ENCODE measurements at places on chromosomes 4 and X.

DNA sequence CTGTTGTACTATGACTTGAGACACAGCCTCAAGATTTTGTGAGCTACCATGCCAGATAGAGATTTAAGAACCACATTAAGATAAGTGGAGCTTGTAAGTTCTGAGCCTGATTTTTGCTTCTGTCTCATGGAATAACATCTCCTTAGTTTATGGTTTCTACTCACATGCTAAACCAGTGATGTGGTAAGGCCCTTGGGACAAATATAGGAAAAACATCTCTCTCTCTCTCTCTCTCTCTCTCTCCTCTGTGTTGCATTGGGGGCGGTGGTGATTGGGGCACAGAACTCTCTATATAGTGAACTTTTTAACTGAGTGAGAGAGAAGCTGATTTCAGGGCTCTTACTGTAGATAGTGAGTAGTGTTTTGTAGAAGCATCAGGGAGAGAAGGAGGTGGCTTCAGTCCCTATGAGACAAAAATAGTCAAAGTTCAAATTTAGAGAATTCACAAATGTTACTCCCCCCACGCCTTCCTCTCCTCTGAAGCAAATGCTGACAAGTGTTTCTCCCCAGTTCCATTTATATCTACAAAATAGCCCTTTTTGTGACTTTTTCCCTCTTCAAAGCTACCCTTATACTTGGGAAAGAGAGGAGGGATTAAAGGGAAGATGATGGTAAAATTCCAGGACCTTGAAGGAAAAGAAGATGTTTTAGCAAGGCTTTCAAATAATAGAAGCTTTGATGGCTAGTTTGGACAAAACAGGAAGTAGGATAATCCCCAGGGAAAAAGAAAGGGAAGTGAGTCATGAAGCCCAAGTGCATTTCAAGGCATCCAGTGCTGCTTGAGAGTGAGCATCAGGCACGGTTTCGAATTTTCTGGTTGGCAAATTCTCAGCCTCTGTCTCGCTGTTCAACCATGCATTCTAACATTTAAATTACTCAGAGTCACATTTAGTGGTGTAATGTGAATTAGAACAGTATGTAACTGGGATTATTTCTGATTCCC is 134.3 kb upstream of the AP1S2 start:
- DNase-seq = no peak

DNA sequence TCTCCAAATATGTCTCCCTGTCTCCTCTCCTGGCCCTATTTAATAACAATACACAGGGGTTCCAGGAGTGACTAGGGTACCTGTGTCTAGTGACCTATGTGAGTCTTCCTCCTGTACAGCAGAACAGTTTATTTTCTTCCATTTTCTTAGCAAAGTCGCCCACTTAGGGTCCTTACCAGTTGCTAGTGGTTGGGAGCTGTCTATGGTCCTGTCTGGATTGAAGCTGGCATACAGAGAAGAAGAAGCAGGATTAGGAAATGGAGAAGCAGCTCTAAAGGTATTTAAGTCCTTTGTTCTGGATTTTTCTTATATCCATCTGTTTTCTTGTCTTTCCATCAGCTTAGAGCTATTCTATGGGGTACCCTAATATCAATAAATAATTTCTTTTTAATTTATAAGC is 587.1 kb upstream of the CPEB2 start:
- DNase-seq = no peak

DNA sequence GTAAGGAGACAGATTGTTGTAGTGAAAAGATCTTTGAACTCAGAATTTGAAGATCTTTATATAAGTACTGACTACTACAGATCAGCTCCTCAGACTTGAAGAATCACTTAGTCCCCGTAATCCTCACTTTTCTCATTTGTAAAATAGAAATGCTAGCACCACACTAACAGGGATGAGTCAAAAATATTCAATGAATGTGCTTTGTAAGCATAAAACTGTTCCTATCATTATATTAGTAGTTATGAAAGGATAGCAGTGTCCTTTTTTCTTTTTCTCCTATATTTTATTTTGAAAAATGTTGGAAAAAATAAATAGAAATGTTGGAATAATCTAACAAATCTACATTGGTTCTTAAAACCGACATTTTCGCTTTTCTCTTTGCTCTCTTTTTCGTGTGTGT is 25.4 kb downstream of the NFKB1 start:
- no peak for DNase-seq

DNA sequence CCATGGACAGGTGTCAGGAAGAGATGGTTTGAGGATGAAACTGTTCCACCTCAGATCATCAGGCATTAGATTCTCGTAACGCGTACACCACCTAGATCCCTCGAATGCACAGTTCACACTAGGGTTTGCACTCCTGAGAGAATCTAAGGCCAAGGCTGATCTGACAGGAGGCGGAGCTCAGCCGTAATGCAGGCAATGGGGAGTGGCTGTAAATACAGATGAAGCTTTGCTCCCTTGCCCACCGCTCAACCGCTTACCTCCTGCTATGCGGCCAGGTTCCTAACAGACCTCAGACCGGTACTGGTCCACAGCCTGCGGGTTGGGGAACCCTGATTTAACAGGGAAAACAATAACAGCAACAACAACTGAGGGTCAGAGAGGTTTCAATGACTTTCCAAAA is 2.0 kb upstream of the TEC start:
- DNase-seq = no peak

DNA sequence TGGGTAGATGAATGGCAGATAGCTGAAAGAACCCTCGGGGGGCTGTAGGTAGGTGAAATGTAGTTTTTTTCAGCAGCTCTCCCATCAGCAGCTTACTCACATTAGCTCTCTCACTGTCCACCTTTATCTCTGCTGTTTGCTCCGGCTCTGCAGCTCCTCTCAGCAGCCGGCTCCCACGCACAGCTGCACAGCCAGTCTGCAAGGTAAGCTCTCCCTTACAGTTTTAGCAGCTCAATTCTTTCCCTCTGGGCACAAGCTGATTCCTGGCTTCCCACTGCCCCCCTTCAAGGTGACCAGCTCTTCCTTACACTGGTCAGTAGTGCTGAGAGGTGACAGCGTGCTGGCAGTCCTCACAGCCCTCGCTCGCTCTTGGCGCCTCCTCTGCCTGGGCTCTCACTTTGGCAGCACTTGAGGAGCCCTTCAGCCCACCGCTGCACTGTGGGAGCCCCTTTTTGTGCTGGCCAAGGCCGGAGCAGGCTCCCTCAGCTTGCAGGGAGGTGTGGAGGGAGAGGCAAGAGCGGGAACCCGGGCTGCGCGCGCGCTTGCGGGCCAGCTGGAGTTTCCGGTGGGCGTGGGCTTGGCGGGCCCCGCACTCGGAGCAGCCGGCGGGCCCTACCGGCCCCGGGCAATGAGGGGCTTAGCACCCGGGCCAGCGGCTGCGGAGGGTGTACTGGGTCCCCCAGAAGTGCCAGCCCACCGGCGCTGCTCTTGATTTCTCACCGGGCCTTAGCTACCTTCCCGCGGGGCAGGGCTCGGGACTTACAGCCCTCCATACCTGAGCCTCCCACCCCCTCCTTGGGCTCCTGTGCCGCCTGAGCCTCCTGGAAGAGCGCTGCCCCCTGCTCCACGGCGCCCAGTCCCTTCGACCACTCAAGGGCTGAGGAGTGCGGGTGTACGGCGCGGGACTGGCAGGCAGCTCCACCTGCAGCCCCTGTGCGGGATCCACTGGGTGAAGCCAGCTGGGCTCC is 393.6 kb downstream of the CENPC start:
- no peak for DNase-seq

- no peak for DNase-seq
Observed at GRCh38 chrX:18825375-18825774, 117.9 kb downstream of the PPEF1 start.

GRCh38 chr4:127782025-127782274 is 172 bp upstream of the HSPA4L start:
- DNase-seq = no peak

GRCh38 chr4:16235209-16235608 is 8.9 kb upstream of the TAPT1 start:
- DNase-seq = no peak

DNA sequence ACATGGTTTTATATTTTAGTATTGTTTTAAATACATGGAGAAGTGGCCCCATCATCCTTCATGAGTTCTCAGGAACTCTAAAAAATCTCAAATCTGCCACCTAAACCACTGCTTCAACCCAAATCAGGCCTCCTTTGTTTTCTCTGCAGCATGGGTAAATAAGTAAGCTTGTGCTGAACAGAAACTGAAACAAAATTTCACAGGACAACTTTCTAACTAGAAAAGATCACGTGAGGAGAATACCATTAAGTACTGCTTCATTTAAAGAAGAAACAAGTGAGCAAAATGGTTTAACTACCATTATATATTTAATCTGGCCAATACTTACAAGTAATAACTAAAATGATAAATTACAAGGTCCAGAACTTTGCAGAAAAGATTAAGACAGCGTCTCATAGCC is 2.5 kb downstream of the ARAP2 start:
- DNase-seq = no peak

- no peak for DNase-seq
Observed at GRCh38 chr4:100188829-100189228, 1.4 kb downstream of the DDIT4L start.

GRCh38 chr4:110586131-110586850 is 36.6 kb downstream of the PITX2 start:
- DNase-seq = no peak

GRCh38 chr4:125313989-125314667 is 627 bp upstream of the FAT4 start:
- DNase-seq = no peak

DNA sequence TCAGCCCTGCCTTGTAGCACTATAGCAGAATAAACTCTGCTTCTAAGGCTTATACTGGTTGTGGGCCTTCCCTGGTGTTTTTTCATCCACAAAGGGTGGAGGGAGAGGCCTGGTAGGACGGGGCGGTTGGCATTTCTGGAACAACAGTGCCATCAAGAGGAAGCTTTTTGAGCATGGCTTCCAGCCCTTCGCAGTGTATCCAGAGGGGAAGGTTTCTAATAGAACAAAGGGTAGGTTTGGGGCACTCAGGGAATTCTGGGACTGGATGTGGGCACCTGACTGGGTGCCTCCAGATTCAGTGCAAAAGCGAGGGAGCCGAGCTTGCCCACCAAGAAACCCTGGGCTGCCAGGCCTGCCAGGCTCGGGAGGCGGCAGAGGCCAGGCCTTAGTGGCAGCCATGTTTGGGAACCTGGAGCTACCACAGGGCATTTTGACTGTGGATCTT is 229.6 kb upstream of the AGTR2 start:
- DNase-seq = no peak

GRCh38 chr4:169042608-169043007 is 32.6 kb upstream of the CBR4 start:
- no peak for DNase-seq

DNA sequence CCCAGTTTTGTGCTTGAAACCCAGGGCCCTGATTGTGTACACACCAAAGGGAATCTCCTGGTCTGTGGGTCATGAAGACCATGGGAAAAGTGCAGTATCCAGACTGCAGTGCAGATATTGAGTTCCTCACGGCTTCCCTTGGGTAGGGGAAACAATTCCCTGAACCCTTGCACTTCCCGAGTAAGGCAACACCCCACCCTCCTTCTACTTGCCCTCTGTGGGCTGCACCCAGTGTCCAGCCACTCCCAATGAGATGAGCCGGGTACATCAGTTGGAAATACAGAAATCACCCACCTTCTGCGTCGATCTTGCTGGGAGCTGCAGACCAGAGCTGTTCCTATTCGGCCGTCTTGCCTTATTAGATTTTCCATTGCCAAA is 134.2 kb downstream of the FNIP2 start:
- DNase-seq = no peak

DNA sequence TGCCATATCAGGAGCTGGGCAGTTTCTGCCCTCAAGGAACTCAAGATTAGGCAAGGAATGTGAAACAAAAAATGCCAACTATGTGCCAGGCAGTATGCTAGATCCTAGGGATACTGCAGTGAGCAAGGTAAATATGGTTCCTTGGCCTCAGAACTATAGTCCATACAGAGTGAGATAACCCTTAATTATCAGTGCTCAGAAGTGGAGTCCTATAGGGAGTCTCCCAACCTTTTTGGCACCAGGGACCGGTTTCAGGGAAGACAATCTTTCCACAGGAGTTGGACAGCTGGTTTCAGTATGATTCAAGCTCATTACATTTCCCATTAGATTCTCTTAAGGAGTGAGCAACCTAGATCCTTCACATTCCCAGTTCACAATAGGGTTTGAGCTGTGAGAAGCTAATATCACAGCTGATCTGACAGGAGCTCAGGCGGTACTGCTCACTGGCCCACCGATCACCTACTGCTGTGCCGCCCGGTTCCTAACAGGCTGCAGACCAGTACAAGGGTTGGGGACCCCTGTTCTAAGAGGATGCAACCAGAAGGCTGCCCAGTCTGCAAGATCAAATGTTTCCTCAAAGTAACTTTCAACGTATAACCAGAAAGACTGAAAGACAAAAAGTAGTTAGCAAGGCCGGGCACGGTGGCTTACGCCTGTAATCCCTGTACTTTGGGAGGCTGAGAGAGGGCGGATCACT is 1.7 kb upstream of the SRP72 start:
- DNase-seq = no peak

GRCh38 chrX:20378233-20378920 is 111.7 kb upstream of the RPS6KA3 start:
- no peak for DNase-seq

GRCh38 chr4:13816472-13816871 is 188.9 kb upstream of the BOD1L1 start:
- no peak for DNase-seq

DNA sequence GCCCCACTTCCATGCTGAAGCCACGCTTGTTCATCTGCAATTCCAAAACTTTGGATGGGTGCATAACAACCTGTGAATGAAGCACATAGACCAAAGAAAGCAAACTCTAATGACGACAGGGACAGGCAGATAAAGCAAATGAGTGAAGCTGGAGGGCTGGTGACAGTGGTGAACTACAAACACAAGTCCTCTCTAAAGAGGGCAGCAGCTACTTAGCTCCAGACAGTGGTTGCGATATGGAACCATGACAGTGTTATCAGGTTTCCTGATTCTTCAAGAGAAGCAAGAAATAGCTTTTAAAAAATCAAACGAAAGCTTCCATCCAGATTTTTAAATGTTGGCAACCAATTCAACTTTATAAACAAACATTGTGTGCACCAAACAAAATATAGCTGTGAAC is 23.8 kb downstream of the NOX1 start:
- no peak for DNase-seq

DNA sequence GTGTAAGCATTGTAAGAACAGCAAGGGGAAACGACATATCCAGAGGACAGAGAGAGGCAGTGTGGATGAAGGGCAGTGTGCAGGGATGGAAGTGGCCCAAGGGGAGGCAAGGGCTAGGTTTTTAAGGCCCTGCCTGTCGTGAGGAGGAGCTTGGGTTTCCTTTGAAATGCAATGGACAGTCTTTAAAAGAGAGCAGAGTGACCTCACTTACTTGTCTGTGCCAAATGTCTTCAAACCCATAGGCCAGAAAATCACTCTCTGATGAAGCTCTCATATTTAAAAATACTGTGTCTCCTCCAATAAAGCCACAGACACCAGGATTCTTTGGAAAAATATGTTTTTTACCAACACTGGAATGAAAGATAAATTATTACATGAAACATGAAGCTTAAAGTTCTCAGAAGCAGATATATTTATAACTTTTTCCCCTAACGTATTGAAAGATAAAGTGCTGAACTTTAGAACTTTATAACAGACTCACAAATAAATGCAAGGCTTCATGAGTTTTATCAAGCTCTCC is 19.2 kb upstream of the ATXN3L start:
- DNase-seq = no peak

- DNase-seq = no peak
Observed at GRCh38 chr4:152598454-152598853, 62.6 kb upstream of the FBXW7 start.

GRCh38 chrX:71178908-71179307 is 34.3 kb downstream of the NLGN3 start:
- no peak for DNase-seq

All from stimulated activated CD4-positive, alpha-beta T cell treated with anti-CD3 and anti-CD28 coated beads, Interleukin-1b, Interleukin-23, amount 100 ng/mL, for 24 hours (primary cell).